ENCODE measurements at places on chromosomes 7 and 10.

DNA sequence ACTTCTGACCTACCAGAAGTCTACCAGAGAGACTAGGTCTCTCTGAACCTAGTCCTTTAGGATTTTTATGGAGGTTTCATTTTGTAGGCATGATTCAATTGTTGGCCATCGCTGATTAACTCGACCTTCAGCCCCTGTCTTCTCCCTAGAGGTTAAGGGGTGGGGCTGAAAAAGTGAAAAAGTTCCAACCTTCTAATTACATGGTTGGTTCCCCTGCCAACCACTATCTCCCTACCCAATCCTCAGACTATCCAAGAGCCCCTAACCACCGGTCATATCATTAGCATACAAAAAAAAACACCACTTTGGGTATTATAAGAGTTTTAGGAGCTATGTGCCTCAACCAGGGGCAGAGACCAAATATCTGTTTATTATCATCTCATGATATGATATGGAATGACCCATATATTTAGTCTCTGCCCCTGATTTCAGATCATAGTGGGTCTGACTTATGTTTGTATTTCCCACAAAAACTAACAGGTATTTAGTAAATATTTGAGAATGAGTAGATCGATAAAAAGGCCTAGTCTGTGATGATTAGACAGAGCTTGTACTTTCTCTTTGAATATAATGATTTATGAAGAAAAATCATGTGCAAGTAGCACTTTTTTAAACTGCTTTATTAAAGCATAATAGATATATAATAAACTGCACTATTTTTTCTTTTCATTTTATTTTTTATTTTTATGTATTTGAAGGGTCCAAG, 35.8 kb downstream of the DNAJC9 start:
- no peak for DNase-seq

DNA sequence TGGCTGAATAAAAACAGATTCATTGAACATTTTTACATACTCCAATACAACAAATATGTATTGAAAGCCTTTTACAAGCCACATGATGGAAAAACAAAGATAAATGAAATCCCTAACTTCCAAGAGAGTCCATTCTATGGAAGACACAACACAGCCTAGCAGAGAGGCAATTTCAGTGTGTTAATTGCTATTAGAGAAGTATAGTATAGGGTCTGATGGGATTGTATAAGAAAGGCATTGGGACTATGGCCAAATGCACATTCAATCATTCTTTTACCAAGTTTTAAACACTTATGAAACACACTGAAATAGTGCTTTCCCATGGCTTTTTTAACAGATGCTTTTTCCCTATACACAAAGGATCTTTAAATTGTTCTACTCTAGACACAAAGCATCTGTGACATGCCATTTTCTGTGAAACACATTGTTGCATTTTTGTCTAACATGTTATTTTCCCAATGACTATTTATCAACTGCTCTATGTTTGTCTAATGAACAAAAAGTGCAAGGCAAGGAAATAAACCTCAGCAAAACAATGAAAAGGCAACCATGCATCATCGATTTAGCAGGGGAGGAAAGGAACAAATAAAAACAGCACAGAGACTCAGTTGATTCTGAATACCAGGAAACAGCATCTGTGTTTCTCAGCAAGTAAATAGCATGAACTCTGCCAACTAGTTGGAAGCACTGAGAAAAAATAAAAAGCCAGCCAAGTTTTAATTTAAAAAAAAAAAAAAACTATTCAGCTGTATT, 42.4 kb upstream of the PHYHIPL start:
- no peak for DNase-seq

DNA sequence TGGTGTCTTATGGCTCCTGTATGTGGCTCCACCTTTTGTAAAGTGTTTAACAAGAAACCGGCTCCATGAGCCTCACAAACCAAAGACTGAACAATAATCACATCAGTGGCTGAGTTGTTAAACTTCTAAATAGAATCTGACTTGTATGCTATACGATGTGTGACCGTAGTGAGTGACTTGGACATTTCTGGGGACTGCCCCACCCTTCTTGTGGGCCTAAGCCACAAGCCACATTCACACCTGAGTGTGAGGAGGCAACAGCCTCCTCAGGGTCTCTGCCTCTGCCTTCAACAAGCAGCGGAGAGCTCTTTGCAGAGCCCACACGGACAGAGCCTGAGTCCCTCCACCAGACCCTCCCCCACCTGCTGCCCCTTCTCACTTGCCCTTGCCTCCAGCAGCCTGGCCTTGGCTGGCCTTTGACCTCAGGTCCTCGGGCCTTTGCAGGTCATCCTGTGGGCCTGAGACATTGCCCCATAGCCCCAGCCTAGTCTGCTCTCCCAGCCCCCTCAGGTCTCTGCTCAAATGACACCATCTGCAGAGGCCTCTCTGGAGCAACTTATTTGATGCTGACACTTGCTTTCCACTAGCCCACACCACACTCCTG, 156.8 kb upstream of the TNS3 start:
- DNase-seq = no peak

DNA sequence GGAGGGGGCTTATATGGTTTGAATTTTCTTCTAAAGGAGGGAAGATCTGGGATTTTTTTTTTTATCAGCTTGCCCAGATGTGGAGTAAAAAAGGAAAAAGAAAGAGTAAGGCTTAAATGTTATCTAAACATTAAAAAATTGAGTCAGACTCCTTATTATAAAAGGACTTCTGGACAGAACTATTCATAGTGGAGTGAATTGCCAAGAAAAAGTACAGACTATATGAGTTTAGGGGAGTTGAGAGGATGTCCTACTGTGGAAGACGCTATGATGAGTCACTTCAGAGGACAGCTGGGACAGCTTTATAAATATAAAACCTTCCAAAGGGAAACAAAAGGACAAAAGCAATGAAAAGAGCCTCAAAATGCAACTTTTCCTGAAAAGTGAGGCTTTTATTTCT, 73.0 kb downstream of the TFPI2 start:
- no peak for DNase-seq

DNA sequence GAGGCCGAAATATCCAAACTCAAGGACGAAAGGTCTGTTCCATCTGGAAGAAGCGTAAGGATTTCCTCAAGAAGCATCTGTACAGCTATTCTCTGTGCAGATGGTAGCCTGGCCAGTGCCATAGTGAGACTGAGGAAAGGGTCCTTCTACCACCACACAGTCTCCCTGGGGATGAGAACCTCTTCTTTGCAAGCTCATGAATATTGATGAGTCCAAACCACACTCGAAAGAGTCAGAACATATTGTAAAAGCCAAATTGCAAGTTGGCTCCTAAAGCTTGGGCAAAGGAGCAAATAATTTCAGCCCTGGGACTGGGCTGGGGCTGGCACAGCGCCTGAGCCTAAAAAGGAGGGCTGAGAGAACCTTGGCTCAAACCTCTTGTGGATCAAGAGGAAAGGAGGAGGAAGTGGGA, 66.1 kb upstream of the PIP4K2A start:
- DNase-seq = no peak

DNA sequence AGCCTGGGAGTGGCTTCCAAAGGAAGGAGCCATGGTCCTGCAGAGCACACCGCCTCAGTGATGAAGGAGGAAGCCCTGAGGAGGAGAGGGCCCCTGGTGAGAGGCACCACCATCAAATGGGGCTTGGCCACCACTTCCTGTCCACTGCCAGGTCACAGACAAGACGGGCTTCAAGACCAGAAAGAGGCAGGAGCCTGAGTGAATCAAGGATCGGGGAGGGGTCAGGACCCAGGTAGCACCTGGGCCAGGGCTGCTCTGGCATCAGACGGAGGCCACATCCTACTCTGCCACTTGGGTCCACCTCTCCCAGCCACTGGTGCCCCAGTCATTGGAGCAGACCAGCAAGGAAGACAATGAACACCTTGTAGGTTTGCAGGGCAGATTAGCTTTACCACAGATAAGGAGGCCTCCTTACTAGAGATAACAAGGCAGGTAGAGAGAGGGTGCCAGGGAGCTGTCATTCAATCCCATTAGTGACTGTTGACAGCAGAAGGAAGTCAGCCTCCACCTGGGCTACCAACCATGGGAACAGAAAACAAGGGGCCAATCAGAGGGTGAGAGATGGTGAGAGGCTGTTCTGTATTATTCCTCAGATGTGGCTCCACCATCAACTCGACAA, 143.4 kb downstream of the TNS3 start:
- DNase-seq = no peak

DNA sequence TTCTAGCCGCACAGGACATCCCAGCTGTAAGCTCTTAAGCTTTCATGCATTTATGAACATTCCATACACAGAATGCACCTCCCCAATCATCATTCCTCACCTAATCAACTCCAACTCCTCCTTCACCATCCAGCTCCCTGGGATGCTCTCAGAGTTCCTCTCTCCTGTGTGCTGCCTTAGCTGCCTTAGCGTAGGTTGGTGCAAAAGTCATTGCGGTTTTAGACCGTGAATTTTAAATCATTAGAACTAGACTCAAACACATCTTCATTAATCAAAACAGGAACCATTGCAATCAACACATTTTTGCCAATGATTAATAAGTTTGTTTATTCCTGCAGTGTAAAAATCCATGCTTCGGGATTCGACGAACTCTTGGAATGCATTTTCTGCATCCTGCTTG, 159.9 kb upstream of the CDCA7L start:
- no peak for DNase-seq

DNA sequence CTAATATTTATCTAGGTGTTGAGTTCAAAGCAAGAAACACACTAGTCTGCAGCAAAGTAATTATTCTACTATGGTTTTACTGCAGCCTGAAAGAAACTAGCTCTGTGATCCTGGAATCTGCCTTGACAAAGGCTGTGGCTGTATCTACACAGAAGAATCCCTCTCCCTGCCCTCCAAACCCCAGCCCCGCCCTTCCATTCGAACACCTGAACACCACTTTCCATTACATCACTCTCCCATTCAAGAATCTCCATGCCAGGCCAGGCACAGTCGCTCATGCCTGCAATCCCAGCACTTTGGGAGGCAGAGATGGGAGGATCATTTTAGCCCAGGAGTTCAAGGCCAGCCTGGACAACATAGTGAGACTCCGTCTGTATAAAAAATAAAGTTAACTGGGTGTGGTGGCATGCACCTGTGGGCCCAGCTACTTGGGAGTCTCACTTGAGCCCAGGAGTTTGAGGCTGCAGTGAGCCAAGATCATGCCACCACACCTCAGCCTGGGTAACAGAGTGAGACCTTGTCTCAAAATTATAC, 23.3 kb downstream of the LRRC20 start:
- DNase-seq = no peak

GRCh38 chr10:79239275-79239779, 107.9 kb upstream of the PPIF start:
- DNase-seq = peak; percentile 53

DNA sequence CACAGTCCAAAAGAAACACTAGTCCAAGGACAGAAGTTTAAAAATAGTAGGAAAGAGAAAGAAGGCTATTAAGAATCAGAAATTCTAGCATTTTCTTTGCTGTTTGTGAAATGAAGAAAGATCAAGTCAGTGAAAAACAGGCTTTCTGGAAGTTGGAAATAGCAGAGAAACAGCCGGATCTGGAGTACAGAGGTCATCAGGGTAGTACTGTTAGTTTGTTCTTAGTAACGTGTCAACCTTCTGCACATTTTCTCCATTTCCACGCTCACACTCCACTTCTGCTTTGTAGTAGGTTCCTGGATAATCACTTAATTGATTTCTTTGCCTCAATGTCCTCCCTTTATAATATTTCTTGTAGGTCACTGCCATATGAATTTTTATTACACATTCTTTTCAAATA, 322.6 kb downstream of the PCLO start:
- no peak for DNase-seq

DNA sequence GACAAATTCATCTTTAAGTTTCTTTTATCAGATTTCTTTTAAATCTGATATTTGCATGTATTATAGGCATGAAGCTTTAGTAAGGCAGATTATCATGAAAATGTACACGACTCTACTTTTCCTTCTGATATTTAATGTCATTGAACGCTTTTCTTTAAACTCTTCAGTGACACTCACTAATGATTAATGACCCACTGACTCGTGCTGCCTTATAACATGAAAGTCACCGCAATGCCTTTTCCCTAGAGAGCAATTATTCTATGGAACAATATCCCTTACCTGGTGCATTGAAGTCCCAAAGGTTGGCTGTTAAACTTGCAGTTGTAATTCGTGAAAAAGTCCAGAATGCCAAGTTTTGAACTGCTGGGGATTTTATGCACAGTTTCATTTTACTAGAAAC, 33.4 kb upstream of the HGF start:
- DNase-seq = no peak

GRCh38 chr7:48388911-48389310, 217.7 kb downstream of the ABCA13 start:
- DNase-seq = no peak

DNA sequence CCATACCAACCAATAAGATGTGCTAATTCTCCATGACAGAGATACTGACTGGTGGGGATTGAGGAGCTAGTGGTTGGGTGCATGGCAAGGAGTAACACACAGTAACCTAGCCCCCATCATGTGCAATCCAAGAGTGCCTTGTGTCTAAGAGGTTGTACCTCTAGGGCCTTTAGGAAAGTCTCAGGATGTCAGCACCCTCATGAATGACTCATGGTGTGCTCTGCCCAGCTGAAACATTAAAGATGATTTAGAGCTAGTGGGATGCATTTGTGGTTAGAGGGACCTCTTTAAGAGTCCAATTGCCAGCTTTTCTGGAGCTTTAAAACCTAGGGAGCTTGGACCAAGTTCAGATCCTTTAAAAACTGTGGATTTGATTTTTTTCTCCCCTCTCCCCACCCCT, 181.1 kb downstream of the HERPUD2 start:
- DNase-seq = no peak

DNA sequence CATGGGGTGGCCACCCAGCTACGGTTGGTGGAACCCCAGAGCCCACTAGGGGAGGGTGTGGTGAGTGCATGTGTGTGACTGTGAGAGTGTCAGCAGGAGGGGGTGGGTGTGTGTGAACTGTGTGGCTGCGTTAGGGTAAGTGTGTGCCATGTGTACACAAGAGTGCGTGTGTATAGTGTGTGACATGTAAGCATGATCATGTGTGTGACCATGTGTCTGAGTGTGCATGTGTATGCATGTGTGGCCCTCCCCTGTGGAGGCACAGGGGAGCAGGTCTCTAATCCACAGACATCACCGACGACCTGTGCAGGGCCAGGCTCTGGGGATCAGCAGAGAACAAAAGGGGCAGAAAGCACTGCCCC, 3.5 kb upstream of the CFAP46 start:
- no peak for DNase-seq

- no peak for DNase-seq
These were observed 136.8 kb upstream of the CDCA7L start for GRCh38 chr7:22082553-22082885.

DNA sequence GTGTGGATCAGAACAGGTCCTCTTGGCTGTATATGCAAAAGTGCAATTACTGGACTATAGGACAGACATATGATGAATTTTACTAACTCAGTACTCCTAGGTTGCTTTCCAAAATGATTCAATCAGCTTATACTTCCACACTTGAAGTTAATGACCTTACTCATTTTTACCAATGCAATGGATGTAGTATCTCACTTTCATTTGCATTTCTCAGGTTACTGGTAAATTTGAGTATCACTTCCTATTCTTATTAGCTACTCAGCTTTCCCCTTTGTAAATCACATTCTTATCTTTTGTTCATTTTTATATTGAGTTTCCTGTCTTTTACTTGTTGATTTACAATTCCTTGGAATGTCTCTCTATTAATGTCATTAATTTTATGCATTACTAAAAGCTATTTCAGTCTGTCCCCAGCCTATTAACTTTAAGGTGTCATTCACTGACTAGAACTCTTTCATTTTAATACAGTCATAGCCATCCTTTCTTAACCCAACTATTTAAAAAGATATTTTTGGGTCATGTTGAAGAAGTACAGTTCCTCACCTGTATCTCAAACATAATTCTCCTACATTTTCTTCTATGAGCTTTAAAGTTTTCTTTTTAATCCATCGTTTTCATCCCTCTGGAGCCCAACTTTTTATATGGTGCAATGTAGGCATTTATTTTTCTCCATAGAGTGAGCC, 88.6 kb downstream of the VIM start:
- no peak for DNase-seq

- DNase-seq = no peak
These were observed 840 bp upstream of the ATP6V0A4 start for GRCh38 chr7:138798836-138799235.
